ENCODE measurements at places on chromosomes 13 and 19. TPM values are rescaled to one million over a fixed set of nuclear protein-coding genes. Genes with fewer than 3 reads are reported as not detected.

The ZNF155 gene
- 5.0 TPM for total RNA-seq

The KLK3 gene
- not detected for total RNA-seq

- DNase-seq = no peak
These were observed 197.5 kb downstream of the NBEA start for GRCh38 chr13:35139591-35139990.

GRCh38 chr13:79621449-79621848, 140.5 kb downstream of the NDFIP2 start:
- DNase-seq = no peak
